ENCODE measurements at places on chromosomes 1 and 21.

- H3K4me3 ChIP-seq, result no peak overlapping the region
- no peaks in the 10 kb centered on the region for H3K36me3 ChIP-seq
- no peak overlapping the region for H3K27ac ChIP-seq
- peaks cover 3% of the 10 kb centered on the region for H3K4me1 ChIP-seq
- no peaks in the 10 kb centered on the region for H3K27me3 ChIP-seq
- peak; percentile 62 for DNase-seq
These were observed 24.0 kb downstream of the TEX35 start for GRCh38 chr1:178536844-178537371.

DNA sequence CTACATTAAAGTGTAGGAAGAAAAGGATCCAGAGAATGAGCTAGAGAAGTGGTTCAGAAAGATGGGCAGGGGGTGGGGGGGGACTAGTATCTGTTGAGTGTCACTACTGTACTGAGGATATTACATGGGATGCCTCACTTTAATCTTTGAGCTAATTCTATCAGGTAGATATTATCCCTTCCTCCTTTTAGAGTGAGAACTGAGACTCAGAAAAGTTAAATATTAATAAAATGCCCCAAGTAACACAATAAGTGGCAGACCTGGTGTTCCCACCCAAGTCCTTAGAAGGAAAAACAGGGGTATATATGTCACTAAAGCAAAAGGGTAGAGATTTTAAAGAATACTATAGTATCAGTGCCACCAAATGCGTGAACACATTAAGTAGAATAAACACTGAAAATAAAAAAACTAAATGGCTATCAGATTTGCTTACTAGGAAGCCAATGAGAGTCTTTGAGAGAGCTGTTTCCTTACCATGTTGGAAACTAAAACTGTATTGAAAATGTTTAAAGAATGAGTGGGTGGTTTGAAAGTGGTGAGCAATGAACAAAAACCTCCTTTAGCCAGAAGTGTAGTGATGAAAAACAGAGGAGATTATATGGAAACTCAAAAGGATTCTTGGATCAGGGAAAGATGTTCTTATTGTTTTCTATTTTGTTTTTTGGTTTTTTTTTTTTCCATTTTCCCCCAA, 230.8 kb downstream of the BARHL2 start:
- no peak overlapping the region for H3K27ac ChIP-seq
- H3K27me3 ChIP-seq, result no peaks in the 10 kb centered on the region
- H3K36me3 ChIP-seq, result no peaks in the 10 kb centered on the region
- no peak overlapping the region for H3K4me3 ChIP-seq
- no peak for DNase-seq

DNA sequence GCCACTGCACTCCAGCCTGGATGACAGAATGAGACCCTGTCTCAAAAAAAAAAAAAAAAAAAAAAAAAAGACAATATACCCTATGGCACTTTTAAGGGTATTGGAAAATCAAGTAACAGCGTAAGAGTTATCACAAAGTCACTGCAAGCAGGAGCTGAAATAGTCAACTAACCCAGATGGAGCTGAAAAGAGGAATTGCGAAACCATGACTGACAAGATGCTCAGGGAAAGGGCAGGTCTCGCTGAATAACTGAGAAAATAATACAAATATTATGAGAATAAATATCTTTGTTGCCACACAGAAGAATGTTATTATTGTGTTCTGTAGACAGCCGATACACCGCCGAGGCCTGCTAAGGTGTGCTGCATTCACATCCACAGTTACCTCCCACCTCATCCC, 17.8 kb downstream of the HLCS start:
- H3K27ac ChIP-seq, result no peak overlapping the region
- H3K27me3 ChIP-seq, result no peaks in the 10 kb centered on the region
- no peak overlapping the region for H3K4me3 ChIP-seq
- DNase-seq, result no peak

- peaks cover 22% of the 10 kb centered on the region for H3K4me1 ChIP-seq
- no peak overlapping the region for H3K4me3 ChIP-seq
- peak; percentile 89 for DNase-seq
- H3K36me3 ChIP-seq, result no peaks in the 10 kb centered on the region
These were observed 70.2 kb downstream of the SH3GLB1 start for GRCh38 chr1:86774305-86775295.

GRCh38 chr1:25820247-25821111, 725 bp downstream of the MTFR1L start:
- no peaks in the 10 kb centered on the region for H3K27me3 ChIP-seq
- peaks cover 59% of the 10 kb centered on the region for H3K4me1 ChIP-seq
- H3K36me3 ChIP-seq, result peaks cover 20% of the 10 kb centered on the region
- peak overlapping the region; percentile 99 for H3K4me3 ChIP-seq

DNA sequence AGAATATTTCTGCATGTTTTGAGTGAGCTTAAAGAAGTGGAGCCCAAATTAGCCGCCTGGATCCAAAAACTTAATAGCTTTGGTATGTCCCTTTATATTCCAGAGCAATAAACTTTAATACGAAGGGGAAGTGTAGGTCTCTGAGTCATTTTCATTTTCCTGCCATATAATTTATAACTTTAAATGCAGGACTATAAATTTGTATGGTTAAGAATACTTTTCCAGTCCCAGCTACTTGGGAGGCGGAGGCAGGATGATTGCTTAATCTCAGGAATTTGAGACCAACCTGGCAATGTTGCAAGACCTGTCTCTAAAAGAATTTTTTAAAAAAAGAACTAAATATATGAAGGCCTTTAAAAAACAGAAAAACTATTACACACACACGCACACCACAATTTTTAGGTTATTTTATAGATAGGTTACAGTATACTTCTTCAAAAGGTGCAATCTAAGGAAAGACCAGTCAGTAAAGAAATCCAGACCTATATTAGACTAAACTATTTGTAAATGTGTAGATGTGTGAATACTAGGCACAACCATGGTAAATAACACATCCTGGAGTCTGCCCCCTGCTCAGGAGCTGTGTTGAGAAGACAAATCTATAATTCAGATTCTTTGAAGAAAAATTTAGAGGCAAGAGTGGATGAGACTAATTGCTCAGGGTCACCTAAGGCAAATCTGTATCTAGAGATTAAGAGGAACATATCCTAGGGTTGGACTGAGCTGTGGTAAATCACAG, 80.3 kb downstream of the TTC3 start:
- no peaks in the 10 kb centered on the region for H3K27me3 ChIP-seq
- H3K27ac ChIP-seq, result peak overlapping the region; percentile 35
- no peak overlapping the region for H3K4me3 ChIP-seq
- H3K4me1 ChIP-seq, result peaks cover 17% of the 10 kb centered on the region
- H3K36me3 ChIP-seq, result no peaks in the 10 kb centered on the region

DNA sequence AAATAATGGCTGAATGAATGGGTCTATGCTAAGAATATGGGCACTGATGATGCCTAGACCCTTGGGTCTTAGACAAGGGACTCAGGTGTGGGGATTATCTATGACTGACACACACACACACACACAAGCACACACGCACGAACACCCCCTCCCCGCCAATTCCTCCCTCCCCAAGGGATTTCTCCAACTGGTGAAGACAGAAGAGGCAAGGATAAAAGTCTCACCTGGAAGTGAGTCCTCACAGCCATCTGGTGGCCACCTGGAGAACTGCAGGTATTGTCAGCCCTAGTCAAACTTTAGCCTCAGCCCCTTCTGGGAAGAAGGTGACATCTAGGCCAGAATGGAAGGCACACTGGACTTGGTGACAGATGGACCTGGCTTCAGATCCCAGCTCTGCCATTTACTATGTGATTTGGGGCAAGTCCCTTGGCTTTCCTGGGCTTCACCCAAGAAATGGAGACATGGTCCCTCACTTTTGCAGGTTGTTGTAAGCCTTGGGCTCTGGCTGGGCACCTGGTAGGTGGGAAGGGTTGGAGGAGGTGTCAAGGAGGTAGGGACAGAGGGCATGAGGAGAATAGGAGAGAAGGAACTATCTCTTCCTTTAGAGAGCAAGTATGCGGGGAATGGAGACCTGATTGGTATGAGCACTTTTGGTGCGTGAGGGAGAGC, 4.0 kb upstream of the GPR3 start:
- H3K4me1 ChIP-seq, result peaks cover 16% of the 10 kb centered on the region
- no peaks in the 10 kb centered on the region for H3K36me3 ChIP-seq
- no peak overlapping the region for H3K4me3 ChIP-seq
- no peaks in the 10 kb centered on the region for H3K27me3 ChIP-seq
- DNase-seq, result peak; percentile 83
- no peak overlapping the region for H3K27ac ChIP-seq

DNA sequence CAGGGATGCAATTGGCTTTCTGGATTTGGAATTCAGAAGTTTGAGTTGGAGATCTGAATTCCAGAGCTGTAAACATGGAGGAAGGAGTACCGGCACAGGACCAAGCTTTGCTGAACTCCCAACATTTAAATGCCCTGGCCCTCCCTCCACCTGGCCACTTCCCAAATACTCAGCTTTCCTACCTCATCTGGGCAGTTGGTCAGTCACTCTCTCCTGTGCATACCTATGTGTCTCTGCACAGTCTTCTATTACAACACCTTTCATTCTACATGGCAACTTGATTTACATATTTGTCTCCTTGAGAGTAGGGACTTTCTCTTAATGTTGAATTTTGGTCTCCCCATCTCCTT, 6.1 kb upstream of the KHDRBS1 start:
- H3K27ac ChIP-seq, result no peak overlapping the region
- no peaks in the 10 kb centered on the region for H3K4me1 ChIP-seq
- no peaks in the 10 kb centered on the region for H3K27me3 ChIP-seq

Measured in adrenal gland (tissue), 19 donors.